ENCODE measurements at places on chromosomes 16 and 17.

GRCh38 chr16:84514874-84515835, 10.7 kb upstream of the MEAK7 start:
- peak; percentile 55 for DNase-seq

DNA sequence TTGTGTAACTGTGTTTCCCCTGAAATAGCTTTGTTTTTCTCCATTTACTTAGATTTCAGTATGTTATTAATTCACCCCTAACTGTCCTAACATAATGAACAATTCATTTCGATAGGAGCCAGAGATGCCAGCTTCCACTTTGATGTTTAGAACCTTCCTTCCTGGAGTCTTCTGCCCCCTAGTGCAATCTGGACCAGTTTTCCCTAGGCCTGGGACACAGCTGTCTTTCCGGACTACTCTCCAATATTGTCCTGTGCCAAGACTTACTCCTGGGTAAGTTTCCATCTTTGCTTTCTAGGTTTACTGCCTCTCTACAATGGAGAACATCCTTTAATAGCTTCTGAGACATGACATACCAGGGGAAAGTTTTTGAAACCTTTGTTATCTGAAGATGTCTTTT, 12.8 kb downstream of the RECQL5 start:
- DNase-seq, result no peak

- no peak for DNase-seq
Observed at GRCh38 chr17:76955191-76955590, 87.0 kb downstream of the MGAT5B start.

DNA sequence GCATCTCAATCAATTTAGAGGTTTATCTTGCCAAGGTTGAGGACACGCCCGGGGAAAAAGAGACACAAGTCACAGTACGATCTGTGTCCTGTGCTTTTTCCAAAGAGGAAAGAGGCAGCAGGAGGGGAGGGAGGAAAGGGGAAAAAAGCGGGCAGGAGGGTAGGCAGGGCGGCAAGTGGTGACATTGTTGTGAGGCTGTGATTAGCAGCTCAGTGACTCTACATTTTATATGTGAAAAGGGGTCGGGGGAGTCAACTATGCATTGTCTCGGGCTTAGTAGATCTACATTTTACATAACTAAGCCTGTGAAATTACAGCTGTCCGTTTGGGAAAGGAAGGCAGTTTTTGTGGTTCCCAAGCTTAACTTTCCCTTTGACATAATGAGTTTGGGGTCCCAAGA, 22.2 kb upstream of the RIPOR1 start:
- no peak for DNase-seq

- DNase-seq, result no peak
Observed at GRCh38 chr16:87410530-87410929, 18.4 kb downstream of the MAP1LC3B start.

All from stimulated activated CD8-positive, alpha-beta memory T cell treated with anti-CD3 and anti-CD28 coated beads, Interleukin-7, amount 100 ng/mL, for 1 hour (primary cell).